ENCODE measurements at places on chromosomes 5 and 9.

GRCh38 chr5:393846-394275, 49.1 kb upstream of the EXOC3 start:
- no peak for DNase-seq

- no peak for DNase-seq
These were observed 386.0 kb upstream of the GRIN3A start for GRCh38 chr9:102124465-102124864.

DNA sequence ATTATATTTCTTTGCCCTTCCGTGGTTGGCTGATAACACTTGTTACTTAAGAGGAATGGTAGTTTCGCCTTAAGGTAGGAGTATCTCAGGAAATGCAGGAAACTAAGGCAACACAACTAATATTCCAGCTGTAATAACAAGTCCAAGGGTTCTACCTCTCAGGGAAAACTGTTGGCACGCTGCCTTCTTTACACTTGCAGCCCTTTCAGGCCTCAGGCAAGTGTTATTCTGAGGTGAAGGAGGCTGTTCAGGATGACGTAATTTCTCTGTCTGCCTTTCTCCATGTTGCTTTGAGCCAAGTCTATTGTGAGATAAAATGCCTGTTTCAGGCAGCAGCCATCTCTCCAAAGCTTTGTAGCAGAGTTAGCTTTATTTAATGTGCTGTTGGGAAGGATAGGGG, 38.0 kb downstream of the VCAN start:
- DNase-seq = no peak

DNA sequence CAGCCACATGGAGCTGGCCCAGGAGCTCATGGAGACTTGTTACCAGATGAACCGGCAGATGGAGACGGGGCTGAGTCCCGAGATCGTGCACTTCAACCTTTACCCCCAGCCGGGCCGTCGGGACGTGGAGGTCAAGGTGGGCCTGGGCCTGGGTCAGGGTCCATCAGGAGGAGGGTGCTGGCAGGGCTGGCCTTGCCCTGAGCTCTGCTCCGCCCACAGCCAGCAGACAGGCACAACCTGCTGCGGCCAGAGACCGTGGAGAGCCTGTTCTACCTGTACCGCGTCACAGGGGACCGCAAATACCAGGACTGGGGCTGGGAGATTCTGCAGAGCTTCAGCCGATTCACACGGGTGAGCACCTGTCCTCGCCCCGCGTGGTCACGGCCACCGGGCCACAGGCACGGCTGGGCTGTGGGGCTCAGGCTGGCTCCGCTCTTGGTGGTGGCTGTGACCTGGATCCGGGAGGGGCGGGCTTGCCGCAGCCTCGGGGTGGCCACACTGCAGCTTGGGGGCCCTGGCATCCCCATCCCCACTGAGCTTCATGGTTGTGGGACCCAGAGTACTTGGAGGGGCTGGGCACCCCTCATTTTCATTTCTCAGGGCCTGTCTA, 7.1 kb downstream of the DPP7 start:
- DNase-seq = no peak

DNA sequence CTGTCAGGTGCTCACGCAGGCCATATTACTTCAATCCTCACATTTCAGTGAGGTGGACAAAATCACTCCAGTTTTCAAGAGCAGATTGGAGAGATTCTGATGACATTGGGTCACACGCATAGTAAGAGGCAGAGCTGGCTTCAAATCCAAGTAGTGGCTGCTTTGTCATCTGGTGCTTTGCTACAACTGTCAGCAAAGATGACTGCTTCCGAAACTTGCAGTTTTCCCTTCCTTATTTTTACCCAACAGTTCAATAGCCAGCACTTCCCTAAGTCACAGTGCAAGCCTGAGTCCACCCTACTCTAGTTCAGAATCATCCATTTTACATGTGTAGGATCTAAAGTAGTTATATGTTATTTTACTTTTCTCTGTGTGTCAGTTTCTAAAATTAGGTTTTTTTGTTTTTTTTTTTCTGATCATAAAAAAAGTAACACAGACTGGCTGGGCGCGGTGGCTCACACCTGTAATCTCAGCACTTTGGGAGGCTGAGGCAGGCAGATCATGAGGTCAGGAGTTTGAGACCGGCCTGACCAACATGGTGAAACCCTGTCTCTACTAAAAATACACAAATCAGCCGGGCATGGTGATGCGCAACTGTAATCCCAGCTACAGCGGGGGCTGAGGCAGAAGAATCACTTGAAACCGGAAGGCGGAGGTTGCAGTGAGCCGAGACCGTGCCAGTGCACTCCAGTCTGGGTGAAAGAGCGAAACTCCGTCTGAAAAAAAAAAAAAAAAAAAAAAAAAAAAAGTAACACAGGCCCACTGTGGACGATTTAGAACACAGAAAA, 49.6 kb downstream of the ANKDD1B start:
- no peak for DNase-seq

DNA sequence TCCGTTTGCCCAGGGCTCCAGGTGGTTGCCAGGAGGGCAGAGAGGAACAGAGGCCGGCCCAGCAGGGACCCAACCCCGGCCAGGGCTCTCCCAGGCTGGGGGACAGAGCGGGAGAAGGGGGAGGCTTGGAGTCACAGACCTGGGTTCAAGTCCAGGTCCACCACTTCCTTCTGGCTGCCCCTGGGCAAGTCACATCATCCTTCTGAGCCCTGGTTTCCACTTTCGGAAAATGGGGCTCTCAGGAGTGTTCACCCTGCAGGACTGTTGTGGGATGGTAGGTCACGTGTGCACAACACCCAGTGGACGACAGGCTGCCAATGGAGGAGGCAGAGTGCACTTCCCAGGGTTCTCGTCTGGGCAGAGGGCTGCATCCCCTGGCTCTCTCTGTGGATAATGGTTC, 245.4 kb downstream of the PBX3 start:
- DNase-seq = no peak

DNA sequence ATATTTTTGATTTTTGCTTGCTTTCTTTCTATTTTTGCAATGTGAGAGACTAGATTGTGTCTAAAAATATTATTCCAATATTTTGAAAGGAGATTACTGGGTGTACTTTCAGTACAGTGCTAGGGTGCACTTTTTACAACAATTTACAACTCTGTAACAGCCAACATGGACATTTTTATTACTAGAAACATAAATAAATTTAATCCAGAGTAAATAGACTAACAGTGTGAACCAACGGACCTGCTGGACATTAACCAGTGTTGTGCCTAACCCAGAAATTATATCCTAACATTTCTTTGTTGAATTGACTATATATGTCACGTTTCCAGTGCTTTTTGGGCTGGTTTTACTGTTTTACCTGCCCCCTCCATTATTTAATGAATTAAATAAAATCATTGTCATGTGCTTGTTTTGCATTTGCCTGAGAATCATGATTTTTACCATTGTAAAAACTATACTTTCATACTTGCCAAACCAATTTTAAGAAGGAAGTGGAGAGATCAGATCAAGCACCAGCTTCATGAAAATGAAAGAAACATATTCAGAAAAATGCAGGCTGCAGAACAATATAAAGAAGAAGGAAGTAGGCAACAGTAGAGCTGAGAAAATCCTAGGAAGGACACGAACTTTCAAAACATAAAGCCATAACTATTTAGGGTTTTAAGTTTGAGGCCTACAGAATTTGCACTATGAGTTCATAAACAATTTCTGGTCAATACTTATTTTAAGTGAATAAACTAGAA, 400.8 kb upstream of the PIK3R1 start:
- DNase-seq = no peak

- no peak for DNase-seq
These were observed 317.8 kb upstream of the RGMB start for GRCh38 chr5:98455665-98456064.

DNA sequence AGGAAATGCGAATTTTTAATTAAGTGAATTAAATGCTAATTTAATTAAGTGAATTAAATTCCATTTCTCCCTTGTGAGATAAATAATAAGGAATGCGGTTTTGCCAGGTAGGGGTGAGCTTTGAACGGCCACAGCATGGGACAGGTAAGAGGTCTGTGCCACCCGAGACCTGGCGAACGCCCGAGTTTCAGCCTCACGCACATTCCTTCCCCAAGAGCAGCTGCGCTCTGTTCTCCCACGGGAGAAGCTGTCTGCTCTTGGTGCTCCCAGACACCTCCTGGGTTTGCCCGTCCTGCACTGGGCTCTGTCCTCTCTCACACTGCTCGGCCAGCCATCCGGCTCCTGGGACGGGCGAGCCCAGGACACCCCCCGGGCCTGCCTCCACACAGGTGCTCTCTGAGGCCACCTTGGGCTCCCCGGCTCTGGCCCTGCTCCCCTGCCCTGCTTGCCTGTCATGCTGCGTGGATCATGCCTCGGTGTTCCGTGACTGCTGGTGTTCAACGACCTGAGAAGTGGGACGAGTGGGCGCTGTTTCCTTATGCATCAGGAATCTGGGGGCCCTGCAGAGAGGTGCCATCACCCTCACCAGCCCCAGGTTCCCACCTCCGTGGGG, 13.7 kb upstream of the CAMSAP1 start:
- DNase-seq = no peak

- no peak for DNase-seq
These were observed 15.0 kb upstream of the S1PR3 start for GRCh38 chr9:88975966-88976889.

DNA sequence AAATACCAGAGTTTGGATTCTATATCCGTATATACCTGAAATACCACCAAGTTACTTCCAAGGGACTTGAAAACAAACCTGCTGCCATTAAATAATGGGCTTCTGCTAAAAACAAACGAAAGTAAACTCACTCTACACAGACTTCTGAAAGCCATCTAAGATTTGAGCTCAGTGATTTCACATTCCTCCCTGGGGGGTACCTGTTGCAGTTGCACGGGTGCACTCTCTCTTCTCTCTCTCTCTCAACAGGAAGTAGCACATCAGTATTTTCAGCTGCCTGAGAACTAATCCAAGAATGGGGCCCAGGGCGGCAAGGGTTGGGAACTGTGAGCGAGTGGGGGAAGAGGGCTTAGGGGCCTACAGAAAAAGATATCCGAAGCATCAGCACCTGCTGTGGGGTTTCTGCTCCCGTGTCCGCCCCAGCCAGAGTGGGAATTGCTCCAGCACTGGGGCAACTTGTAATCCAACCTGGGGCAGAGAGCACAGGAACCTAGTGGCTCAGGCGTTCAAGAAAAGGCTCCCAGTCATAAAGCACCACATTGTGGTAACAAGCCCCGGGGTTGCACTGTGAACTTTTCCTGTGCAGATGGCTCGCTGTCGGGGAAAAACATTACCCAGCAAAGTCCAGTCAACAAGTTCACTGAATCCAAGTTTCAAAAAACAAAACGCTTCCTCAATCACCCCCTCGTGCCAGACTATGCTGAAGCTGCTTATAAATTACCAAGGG, 99.8 kb downstream of the EFNA5 start:
- DNase-seq = peak; percentile 2

DNA sequence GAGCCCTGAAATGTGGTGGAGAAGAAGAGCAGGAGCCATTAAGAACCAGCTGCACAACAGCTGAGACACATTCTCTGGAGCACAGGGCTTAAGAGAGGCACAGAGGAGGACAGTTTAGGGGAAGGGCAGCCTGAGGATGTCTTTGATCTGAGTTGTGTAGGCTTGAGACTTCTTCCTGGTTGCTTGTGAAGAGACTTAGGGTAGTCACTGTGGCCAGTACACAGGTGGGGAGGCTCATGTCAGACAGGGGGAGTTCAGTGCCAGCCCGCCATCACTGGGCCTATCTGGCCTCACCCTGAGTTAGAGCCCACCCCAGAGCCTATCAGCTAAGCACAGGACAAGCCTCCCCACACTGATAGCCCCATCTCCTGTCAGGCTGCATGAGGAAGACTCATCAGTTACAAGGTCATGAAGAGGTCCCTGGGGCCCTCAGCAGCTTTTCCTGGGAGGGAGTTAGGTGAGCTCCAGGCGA, 19.8 kb downstream of the SLC22A4 start:
- DNase-seq = no peak

DNA sequence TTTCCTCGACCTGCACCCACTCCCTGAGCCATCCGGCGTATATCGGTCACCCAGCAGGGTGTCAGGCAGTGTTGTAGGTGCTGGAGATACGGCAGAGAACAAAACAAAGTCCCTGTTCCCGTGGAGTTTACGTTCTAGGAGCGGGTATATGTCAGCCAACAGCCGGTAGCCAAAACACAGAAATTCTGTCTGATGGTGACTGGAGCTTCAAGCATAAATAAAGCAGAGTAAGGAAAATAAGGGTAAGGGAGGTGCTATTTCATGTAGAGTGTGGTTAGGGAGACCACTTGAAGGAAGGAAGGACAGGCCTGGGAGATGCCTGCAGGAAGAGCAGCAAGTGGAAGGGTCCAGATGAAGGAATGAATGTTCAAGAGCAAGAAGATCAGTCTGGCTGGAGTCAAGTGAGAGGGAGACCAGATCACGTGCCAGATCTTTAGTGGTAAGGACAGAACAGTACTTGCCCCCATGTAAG, 783 bp upstream of the ZFR start:
- no peak for DNase-seq

DNA sequence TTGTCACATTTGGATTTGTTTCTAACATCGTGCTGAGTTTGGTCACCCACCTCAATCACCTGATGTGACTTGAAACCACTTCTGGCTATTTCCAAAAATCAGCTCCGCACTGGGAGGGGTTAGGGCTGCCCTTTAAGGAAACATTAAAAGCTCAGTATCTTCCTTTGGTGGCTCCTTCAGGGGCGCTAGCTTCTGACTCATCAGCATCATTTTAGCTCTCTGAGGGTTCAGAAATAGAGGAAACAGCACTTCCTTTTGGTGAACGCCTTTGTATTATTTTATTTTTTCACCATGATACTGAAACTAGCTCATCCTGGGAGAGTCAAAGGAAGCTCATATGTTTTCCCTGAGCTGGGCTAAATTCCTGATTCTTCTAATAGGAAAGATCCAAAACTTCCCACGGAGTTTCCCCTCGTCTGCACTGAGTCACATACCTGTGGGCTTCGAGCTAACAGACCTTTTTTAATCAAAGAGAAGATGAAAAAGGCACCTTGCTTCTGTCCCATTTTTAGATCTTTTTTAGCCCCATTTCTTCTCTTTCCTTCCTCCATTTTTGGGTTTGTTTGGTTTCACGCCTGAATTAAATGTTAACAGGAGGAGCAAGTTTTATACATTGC, 48.2 kb downstream of the ROPN1L start:
- no peak for DNase-seq

DNA sequence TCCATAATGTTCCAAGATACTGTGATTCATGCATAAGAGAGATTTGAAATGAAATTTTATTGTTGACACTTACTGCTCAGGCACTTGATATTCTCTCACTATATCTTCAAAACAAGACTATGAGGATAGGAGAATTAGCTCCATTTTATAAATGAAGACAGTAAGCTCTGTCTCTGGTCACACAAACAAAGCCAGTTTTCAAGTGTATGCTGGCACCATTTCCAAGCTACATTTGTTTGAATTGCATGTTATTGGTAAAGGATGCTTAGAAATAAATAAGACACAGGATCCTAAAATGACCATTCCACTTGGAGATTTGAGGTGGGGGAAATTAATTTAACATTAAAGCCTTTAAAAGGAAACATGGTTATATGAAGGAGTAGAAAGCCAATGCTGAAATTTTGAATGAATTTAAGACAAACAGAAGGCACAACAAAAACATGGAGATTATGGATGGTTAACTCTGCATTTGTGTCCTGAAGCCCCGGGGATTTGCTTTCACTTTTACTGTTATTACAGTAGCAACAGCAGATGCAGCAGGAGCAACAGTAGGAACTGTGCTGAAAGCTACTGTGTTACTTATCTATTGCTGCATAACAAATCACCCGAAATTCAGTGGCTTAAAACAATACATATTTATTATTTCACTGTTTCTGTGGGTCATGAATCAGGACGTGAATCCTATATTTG, 79.7 kb upstream of the ASTN2 start:
- no peak for DNase-seq
